ENCODE measurements at places on chromosomes 5 and 9.

- DNase-seq = no peak
Measured at GRCh38 chr5:91223886-91224285, 159.2 kb downstream of the ARRDC3 start.

DNA sequence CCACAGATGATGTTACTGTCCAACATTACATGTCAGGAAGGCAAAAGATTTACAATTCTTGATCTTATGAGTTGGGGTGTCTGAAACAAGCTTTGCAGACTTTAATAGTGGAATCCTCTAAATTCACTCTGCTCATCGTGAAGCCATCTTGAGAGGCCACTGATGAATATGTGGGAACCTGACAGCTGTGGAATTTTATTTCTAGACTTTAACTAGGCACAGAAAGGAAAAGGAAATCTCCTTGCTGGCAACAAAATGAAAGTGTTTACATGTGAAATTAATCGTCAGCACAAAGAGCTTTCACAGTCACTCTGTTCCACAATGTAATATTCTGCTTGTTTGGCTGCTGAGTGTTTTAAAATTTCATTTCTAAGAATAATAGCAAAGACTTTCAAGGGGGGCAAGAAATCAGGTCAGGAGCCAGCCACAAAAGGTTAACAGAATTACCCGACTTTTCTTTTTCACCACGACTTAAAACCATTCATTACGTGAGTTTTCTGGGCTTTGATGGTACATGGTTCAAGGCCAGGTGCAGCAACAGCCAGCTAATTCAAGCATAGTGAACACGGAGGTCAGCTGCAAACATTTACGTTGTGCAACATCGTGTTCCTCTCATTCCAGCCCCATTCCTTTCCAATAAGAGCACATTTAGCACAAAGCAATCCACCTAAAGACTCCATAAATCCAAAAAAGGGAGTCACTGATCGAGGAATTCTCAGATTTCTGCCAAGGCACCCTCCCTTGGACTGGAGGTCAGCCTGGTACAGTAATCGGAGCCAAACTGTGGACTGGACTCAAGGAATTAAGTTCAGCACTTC, 14.6 kb downstream of the NREP start:
- no peak for DNase-seq

GRCh38 chr5:93436083-93436482, 144.9 kb downstream of the NR2F1-AS1 start:
- no peak for DNase-seq

- DNase-seq = no peak
Measured at GRCh38 chr5:126562823-126563222, 32.2 kb downstream of the ALDH7A1 start.

DNA sequence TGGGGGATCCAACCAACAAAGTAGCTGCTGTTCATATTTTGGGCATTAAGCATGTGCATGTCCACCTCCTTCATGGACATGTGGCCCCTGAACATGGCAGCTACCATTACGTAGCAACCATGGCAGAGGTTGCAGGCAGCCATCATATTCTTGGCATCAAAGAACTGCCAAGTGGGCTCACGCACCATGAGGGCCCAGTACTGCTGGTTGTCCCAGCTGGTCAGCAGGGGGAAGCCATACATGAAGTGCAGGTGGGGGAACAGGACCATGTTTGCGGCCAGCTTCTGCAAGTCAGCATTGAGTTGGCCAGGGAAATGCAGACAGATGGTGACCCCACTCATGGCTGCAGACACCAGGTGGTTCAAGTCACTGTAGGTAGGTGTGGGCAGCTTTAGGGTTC, 9.5 kb downstream of the MTAP start:
- no peak for DNase-seq

DNA sequence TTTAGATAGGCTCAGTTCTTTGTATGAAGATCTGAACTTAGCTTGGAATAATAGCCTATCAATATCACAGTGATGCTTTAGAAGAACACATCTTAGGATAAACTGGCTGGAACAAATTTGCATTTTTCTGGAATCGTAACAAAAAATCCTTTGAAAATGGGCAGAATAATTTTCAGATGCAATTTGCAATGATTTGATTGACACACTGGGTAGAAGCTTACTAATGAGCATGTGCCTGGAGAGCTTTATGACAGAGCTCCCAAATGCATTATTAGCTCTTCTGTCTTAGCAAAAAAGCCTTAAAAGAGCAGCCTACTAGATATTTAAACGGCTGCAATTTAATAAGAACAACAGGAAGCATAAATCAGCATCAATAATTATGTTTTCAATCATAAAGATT, 76.8 kb upstream of the TXNDC8 start:
- DNase-seq = no peak
